ENCODE measurements at places on chromosomes 6 and 20. TPM values are rescaled to one million over a fixed set of nuclear protein-coding genes. Genes with fewer than 3 reads are reported as not detected.

The DPPA5 gene
- not detected for total RNA-seq

The CALHM6 gene
- 9.6 TPM for total RNA-seq

The FAM184A gene
- 0.78 TPM for total RNA-seq

DNA sequence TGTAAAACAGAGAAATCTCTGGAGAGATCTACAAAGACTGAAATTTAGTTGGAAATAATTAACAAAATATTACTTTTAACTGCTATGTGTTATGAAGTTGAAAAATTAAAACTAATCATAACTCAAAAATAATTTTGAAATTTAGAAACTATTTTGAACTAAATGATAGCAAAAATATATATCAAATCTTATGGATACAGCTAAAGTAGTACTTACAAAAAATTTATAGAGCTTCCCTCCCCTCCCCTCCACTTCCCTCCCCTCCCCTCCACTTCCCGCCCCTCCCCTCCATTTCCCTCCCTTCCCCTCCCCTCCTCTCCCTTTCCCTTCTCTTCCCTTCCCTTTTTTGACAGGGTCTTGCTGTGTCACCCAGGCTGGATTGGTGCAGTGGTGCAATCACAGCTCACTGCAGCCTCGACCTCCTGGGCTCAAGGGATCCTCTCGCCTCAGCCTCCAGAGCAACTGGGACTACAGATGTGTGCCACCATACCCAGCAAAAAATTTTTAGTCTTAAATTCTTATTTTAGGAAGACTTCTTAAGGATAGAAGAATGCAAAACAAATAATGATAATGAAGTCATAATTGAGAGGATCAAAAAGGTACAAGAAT, 87.2 kb upstream of the RGS17 start:
- no peak for DNase-seq

GRCh38 chr6:154266560-154267099, 90.0 kb downstream of the IPCEF1 start:
- no peak for DNase-seq

- DNase-seq, result peak; percentile 97
These were observed 71.8 kb upstream of the TMEM181 start for GRCh38 chr6:158488065-158488464.

GRCh38 chr20:37647946-37648345, 45.9 kb upstream of the CTNNBL1 start:
- DNase-seq, result no peak

- DNase-seq, result no peak
These were observed 363.0 kb downstream of the UTRN start for GRCh38 chr6:144647971-144648651.

GRCh38 chr6:145372671-145373151, 362.6 kb downstream of the EPM2A start:
- peak; percentile 83 for DNase-seq

DNA sequence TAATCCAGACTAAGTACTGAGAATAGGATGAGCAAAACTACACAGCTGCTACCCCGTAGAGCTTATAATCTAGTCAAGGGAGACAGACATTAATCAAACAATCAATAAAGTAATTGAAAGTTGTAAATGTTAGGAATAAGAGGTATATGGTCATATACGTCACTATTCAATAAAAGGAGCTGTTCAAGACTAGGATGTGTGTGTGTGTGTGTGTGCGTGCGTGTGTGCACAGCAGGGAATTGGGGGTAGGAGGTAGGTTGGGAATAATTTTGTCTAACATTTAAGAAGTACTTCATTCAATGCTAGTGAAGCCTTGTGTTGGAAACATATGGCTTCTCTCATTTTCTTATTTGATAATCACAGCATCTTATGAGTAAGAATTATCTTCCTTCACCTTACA, 41.8 kb downstream of the SESN1 start:
- DNase-seq, result no peak

GRCh38 chr6:110517601-110518281, 41.3 kb upstream of the SLC22A16 start:
- no peak for DNase-seq

GRCh38 chr6:169452117-169452868, 198.6 kb upstream of the THBS2 start:
- no peak for DNase-seq

DNA sequence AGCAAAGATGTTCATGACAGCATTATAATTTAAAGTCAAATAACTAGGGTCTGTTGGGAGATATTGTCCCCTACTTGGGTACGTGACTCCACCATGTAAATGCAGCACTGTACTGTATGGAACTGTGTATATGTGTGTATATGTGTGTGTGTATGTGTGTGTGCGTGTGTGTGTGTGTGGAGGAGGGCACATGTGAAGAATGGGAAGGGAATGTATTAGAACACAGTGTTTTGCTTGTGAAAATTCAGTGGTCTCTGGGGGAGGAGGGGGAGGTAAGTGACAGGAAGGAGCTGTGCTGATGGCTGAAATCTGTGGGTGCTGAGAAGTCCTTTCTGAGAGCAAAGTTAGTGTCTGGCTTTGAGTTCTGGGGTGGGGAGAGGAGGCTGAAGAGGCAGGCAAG, 23.9 kb upstream of the VEGFA start:
- no peak for DNase-seq

DNA sequence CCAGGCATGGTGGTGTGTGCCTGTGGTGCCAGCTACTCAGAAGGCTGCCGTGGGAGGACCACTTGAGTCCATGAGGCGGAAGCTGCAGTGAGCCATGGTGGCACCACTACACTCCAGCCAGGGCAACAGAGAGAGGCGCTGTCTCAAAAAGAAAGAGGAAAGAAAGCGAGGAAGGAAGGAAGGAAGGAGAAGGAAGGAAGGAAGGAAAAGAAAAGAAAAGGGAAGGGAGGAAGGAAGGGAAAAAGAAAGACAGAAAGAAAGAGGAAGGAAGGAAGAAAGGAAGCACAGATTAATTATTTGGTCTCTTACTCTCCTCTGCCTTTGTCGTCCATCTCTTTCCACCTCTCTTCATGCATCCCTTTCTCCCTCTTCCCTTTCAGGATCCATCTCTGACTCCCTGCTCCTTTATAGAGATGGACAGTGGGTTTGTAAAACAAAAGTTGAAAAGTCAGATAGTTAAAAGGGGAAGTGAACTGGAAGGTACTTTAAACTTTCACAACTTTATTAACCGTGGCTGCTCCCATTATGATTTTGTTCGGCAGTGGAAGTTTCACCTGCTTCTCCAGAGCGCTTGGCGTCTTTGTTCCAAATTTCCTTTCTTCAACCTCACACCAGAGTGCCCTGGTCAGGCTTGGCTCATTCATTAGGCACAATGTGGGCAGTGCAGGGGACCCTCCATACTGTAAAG, 1.5 kb downstream of the HLA-DQA1 start:
- no peak for DNase-seq
